Occipital lobe (tissue), 3 donors: ENCODE measurements at places on chromosomes 7 and 10. TPM values are rescaled to one million over a fixed set of nuclear protein-coding genes. Genes with fewer than 3 reads are reported as not detected.

DNA sequence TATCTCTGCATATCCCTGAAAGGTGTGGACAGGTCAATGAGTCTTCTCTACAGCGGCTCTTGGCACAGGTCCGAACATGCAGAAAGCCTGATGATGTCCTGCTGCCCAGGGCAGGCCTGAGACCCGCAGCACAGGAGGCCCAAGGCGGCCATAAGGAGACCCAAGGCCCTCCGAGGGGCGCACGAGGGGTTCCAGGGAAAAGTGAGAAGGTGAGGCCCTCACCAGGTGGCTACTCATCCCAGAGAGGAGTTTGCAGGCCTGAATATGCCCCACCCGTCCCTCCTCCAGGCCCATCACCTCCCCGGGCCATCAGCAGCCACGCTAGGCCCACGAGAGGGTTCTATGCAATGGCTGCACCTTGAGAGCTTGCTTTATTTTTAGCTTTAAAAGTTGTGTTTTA, 173.4 kb upstream of the RHEB start:
- no peak for DNase-seq

- DNase-seq, result no peak
Measured at GRCh38 chr10:30705101-30705624, 75.6 kb upstream of the LYZL2 start.

DNA sequence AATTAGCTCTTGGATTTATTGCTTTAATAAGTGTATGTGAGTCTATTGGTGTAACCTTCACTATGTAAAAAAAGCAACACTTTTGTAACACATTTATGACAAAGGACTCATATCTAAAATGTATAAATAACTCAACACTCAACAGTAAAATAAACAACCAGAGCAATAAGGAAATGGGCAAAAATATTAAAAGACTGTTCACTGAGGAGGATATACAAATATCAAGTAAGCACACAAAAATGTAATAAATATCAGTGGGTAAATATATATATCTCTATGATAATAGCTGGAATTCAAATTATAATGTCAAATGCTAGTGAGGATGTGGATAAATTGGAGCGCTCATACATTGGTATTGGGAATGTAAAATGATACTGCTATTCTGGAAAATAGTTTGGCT, 53.0 kb downstream of the HDAC9 start:
- no peak for DNase-seq

DNA sequence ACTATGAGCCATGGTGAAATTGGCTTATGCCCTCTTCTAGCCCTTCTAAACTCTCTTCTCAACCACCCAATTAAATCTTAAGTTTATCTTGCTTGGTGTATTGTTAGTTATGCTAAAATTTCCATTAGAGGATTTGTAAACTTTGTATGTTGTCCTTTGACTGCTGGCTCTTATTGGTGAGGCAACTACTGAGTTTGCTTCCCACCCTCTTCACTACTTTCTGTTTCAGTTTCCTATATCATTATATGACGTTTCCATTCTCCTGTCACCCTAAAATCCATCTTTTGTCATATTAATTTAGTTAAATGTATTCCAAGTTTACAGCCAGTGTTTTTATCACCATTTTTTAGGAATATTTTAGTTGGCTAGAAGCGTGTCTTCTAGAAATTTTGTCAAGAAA, 80.9 kb upstream of the VWC2 start:
- no peak for DNase-seq

DNA sequence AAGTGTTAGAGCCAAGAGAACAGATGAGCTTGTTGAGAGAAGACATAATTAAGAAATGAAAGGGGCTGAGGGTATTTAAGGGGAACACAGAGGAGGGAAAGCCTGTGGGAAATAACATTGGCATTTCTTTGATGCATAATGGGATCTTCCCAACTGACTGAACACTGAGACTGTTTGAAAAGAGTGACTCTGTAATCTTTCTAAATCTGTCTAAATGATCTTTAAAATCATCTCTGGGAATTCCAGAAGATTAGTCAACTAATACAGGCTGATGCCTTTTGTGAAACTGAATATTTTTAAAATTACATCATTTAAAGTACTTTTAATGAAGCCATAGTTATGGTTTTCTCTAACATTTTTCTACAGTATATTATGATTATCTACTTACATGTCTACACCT, 17.4 kb upstream of the SLC35G1 start:
- no peak for DNase-seq

GRCh38 chr7:46129831-46130230, 208.8 kb upstream of the IGFBP3 start:
- DNase-seq, result no peak

GRCh38 chr10:28986117-28986792, 302.6 kb upstream of the LYZL1 start:
- DNase-seq, result no peak

GRCh38 chr7:36037121-36037662, 115.9 kb upstream of the EEPD1 start:
- DNase-seq, result peak; percentile 5

GRCh38 chr10:118115701-118116100, 69.0 kb upstream of the RAB11FIP2 start:
- no peak for DNase-seq

- no peak for DNase-seq
Measured at GRCh38 chr10:44004913-44005787, 356.5 kb upstream of the ZNF32 start.

DNA sequence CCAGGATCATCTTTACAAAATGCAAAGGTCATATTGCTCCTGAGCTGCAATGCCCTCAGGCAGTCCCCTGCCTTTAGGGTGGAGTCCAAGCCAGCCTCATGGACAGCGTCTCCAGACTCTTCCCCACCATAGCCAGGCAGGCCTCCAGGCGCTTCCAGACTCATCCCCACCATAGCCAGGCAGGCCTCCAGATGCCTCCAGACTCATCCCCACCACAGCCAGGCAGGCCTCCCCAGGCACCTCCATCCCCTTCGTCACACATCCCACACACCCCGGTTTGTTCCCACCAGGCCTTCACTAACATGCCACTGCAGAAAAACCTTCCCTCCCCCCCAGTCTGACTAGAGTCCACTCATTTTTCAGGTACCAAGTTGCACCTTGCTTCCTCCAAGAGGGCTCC, 70.1 kb downstream of the PTPRN2 start:
- no peak for DNase-seq

DNA sequence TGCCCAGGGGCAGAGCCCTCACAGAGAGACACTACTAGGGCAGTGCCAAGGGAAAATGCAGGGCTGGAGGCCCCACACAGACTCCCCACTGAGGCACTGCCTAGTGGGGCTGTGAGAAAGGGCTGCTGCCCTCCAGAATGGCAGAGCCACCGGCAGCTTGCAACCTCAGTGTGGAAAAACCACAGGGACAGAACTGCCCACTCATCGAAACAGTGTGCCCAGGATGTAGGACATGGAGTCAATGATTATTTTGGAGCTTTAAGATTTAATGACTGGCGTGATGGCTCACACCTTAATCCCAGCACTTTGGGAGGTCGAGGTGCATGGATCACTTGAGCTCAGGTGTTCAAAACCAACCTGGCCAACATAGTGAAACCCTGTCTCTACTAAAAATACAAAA, 27.5 kb upstream of the MSS51 start:
- no peak for DNase-seq

DNA sequence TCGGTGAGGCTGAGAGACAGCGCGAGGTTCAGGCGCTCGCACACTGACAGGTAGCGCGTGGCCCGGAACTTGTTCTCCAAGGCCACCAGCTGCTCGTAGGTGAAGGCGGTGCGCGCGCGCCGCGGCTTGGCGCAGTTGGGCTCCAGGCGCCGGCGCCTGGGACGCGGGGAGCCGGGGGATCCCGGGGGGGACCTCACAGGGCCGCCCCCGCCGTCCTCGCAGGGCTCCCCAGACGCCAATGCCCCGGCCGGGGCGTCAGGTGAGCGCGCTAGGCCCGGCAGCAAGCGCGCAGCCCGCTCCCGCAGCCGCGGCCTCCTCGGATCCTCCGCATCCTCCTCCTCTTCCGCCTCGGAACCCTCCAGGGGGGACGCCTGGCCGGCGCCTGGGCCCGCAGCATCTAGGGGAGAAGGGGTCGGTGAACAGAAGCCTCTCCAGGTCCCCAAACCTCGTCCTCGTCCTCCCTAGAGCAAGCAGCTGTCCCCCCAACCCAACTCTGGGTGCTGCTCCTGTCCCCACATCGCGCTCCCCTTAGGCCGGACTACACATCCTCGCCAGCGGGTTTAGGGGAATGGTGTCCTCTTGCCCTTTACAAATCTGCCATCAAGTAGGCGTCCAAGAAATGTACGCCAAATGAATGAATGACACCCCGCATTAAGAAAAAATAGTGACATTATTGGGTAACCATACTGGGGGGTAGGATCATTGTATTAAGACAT, 1.9 kb downstream of the NKX1-2 start:
- DNase-seq, result no peak

DNA sequence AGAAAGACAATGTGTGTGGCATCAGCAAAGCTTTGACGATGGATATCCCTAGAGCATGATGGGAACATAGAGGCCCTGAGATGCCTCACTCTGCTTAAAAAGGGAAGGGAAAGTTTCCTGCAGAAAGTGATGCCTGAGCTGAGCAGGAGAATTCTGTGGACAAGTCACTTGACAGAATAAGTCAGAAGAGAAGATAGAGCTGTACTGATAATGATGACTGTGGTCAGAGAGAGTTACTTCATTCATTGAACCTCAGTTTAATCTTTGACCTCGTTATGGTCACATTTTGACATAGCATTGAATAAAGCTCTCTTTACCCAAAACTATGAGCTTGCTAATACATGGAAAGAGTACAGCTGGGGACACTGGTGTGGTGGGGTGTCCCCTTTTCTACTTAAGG, 7.6 kb downstream of the CUBN start:
- DNase-seq, result no peak

DNA sequence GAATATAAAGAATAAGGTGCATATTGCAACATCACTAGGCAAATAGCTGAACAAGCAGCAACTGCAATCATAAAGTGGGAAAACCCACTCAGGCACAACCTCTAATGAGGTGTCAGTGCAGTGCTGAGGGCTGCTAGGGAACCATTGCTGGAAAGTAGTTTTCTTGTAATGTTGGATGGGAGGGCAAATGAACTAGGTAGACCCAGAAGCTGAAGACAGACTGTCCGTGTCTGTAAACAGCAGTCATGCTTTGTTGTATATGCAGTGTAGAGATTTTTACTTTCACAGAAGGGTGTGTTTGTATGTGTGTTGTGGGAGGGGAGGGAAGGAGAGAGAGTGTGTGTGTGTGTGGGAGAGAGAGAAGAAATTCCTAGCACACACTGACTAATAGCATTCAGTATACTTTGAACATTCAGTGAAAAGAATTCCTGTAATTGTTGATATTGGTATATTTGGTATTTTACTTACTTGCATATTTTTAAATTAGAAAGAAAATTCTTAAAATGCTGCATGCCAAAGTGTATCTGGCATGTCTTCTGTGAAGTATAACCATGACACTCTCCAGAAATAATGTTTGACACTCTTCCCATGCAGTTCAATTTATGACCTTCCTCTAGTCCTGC, 28.8 kb downstream of the ITGB8 start:
- DNase-seq, result no peak

- DNase-seq, result no peak
Measured at GRCh38 chr7:11911900-11912299, 79.9 kb upstream of the THSD7A start.

GRCh38 chr7:111953611-111954010, 252.6 kb downstream of the DOCK4 start:
- no peak for DNase-seq

NUTM2B gene
- 2.3 TPM for total RNA-seq

IFIT1 gene
- total RNA-seq, result 10.0 TPM

CTAGE4 gene
- total RNA-seq, result 0.31 TPM

GNGT1 gene
- total RNA-seq, result not detected

KCP gene
- total RNA-seq, result 0.16 TPM

HYAL4 gene
- total RNA-seq, result not detected

AGAP5 gene
- total RNA-seq, result 6.6 TPM
